ENCODE measurements at places on chromosomes 7 and 10. TPM values are rescaled to one million over a fixed set of nuclear protein-coding genes. Genes with fewer than 3 reads are reported as not detected.
A peak's percentile ranks its signal among the peaks of the same experiment; 100 is the strongest.

GRCh38 chr10:123021517-123021916 lies 12.7 kb downstream of the ACADSB start:
- DNase-seq: no peak

- no peak for DNase-seq
These were observed 347.7 kb downstream of the FRMD4A start for GRCh38 chr10:13983035-13983434.

GRCh38 chr7:80189638-80190037 lies 55.0 kb downstream of the GNAI1 start:
- DNase-seq: no peak

DNA sequence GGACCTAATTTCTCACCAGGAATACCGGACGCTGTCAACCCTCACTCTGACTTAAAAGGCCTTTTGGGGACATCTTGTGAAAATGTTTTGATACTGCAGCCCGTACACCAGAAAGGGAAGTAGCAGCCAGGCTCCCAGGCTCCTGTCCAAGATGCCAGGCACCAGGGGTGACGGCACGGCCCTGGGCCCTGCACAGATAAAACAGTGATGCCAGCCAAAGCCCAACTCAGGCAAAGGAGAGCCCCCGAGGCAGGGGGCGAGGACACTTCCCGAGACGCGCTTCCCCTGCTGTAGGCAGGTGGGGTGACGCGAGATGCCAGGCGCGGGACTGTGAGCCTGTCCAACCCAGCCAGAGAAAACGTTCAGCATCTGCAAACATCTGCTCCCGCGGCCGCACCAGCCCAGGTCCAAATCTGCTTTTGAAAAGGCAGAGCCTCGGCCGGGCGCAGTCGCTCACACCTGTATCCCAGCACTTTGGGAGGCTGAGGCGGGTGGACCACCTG lies 15.7 kb downstream of the ZFAND2A start:
- peak; percentile 18 for DNase-seq

- no peak for DNase-seq
These were observed 51.2 kb upstream of the CARD11 start for GRCh38 chr7:3094701-3095445.

GRCh38 chr10:121556918-121557573 lies 41.2 kb downstream of the FGFR2 start:
- DNase-seq: no peak

GRCh38 chr10:23280419-23281043 lies 64.1 kb downstream of the C10orf67 start:
- no peak for DNase-seq

DNA sequence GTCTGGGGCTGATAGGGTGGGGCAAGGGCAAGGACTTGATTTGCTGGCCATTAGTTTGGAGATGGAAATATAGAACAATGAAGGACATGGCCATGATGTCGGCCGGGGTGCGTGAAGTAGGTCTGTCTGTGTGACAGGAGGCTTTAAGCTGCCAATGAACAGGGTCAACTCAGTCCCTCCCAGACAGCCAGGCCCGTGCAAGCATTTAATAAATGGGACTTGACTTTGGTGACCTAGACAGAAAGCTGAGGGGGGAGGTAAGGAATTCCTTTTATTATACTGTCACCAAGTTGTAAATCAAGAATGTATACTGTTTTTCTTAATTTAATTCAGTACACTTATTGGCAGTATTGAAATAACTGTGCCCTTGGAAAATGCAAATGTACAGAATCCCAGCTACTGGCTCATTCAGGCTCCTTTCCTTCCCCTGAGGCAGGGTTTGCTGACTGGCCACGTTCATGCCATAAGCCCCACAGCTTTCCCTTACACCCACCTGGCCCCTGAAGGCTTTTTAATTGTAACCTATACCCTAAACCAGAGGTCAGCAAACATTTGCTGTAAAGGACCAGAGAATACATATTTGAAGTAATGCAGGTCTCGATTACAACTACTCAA lies 87.2 kb downstream of the WIPF3 start:
- no peak for DNase-seq

GRCh38 chr10:61632057-61632670 lies 30.6 kb upstream of the CABCOCO1 start:
- DNase-seq: no peak

DNA sequence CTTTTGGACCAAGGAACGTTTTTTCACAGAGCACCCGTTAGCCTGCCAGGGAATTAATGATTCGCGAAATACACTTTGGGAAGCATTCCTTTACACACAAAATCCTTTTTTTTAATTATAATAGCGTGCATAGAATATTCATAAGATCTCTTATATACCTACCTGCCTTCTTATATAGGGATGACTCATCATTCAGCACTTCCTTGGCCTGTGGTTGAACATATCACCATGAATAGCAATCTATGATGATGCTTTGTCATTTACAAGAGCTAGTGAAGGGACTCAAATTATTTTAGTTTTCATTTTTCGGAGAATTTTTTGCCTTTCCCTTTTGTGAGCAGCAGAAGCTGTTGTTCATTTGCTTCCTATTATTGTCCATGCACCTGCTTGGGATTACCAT lies 97.0 kb downstream of the CDH23 start:
- DNase-seq: no peak

- DNase-seq: no peak
These were observed 68.1 kb upstream of the RNF148 start for GRCh38 chr7:122770686-122771335.

- DNase-seq: no peak
These were observed 29.7 kb upstream of the GPAM start for GRCh38 chr10:112213098-112213823.

DNA sequence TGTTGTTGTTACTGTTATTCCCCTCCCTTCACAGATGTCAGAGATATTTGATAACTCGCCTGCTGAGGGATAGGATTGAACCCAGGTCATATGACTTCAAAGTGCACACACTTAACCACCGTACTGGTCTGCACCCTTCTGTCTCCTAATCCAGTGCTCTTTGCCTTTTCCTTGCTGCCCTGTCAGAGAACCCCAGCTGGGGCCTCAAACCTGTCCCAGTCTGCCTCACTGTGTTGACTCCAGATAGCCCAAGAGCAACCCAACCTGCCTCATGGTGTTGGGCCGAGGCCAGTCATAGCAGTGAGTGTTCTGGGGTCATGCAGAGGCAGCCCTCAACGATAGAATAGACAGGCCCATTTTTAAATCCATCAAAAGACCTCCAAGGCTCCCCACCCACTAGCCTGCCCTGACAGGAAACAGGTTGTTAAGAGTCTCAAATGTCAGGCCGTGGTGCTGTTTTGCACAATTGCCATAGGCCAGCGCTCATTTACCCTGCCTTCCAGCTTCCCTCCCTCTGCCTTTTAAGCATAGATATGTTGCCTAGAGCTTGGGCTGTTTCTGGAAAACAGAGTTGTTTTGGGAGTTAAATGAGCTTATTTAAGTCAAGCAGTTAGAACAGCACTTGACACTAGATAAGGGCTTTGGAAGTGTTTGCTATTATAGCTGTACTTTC lies 37.0 kb upstream of the PDCD4 start:
- no peak for DNase-seq

GRCh38 chr10:97136756-97137155 lies 49.0 kb downstream of the SLIT1 start:
- DNase-seq: no peak

GRCh38 chr7:66957595-66958290 lies 36.7 kb downstream of the TMEM248 start:
- no peak for DNase-seq

DNA sequence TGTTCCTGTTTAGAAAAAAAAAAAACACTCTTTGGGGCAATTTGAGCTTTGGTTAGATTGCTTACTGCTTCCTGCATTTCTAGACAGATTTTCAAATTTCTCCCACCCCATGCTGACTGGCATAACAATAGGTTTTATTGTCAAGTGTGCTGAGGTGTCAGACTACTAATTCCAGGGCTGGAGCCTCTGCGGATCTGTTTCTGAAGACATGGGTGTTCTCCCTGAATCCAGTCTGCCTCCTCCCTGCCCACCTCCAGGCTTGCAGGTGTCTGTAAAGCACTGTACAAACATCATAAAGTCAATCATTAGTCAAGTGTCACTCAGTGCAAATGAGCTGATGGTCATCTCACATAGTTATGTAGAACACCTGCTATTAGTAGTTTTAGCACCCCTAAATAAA lies 292.4 kb downstream of the GATA3 start:
- DNase-seq: no peak

DNA sequence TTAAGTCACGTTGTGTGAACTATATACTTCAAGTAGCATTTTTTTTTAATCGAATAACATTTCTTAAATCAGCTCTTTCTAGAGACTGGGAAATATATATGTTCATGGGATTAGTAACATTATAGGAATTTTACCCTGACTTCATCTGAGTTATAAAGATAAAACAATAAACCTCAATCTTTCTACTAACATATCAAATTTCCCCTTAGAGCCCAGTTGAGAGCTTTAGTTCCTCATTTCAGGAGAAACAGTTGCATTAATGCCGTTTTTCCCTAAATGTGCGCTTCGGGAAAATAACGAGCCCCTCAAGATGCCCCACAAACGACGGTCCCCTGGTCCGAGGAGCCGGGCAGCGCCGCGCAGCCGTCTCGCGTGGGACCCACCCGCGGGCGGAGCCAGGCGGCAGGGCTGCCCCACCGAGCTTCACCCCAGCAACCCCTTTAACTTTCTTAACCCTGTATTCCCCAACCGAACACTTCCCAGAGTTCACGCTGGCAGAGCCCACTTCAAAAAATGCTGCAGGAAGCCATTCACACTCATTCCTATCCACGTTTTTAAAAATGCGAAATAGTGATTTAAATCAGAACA lies 152.5 kb upstream of the YAE1 start:
- no peak for DNase-seq

GRCh38 chr10:25174461-25175230 lies at the start of gene GPR158:
Gene GPR158, plus strand, starts transcription at chr10:25175001. Its CDS starts 420 bp downstream, at chr10:25175421.
- DNase-seq: peak; percentile 87

DNA sequence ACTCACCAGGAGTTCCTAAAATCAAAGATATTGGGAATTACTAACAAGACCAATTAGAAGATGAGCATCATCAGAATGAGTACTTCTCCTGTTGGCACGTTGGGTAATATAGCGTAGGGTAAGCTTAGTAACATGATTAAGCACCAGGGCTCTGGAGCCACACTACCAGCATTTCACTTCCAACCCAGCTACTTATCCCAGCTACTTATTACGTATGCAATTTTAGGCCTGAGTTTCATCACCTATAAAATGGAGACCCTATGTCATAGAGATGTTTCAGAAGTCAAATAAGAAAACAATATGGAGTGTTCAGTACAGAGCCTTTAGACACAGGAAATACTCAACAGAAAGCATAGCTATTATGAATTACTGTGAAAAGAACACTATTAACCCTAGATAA lies 19.0 kb downstream of the GDI2 start:
- no peak for DNase-seq

GRCh38 chr10:72694476-72695369 lies 2.8 kb downstream of the MCU start:
- no peak for DNase-seq

GRCh38 chr7:124246262-124246863 lies 213.5 kb upstream of the TMEM229A start:
- no peak for DNase-seq

DNA sequence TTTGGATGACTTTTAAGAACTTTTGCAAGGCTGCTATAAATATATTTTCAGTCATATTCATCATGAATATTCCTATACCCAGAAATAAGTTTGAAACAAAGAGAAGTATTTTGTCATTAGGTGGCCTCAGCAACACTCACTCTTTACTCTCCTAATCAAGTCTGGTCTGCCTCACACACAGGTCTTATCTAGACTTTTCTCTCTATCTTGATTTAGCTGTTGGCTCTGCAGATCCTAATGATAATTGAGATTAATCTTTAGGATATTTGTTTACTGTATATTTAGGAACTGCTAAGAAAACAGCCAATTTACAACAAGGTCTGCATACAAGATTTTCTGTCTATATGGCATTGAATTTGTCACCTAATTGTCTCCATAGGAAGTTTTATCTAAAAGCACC lies 297.6 kb downstream of the PTEN start:
- no peak for DNase-seq

DNA sequence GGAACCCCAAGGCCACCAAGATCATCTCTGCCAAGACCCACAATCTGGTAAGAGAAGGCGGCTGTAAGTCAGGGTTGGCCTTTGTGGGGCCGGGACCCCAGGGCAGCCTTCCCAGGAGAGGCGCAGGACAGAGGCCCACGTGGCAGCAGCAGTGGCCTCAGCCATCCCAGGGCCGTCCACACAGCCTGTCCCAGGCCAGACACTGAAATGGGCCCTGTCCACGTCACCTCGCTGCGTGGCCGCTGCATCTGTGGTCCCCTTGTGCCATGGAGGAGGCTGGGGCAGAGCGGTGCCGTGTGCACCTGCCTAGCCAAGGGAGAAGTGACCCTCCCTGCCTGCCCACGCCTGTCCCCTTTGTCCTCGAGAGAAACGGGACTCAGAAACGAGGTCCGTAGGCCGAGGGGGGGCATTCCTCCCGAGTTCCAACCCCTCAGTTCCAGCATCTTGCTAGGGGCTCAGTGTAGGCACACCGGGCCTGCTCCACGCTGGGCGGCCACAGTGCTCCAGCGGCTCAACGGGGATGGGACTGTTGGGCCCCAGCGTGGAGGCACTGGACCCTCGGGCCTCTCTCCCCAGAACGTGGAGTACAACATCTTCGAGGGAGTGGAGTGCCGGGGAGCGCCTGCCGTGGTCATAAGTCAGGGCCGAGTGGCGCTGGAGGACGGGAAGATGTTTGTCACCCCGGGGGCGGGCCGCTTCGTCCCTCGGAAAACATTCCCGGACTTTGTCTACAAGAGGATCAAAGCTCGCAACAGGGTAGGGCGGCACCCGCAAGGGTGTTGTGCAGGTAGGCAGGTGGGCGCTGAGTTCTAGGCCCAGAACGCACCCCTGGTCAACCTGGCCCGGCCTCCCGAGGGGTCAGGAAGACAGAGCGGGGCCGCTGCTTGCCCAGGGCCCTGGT lies 15.6 kb downstream of the DPYSL4 start:
- no peak for DNase-seq

DNA sequence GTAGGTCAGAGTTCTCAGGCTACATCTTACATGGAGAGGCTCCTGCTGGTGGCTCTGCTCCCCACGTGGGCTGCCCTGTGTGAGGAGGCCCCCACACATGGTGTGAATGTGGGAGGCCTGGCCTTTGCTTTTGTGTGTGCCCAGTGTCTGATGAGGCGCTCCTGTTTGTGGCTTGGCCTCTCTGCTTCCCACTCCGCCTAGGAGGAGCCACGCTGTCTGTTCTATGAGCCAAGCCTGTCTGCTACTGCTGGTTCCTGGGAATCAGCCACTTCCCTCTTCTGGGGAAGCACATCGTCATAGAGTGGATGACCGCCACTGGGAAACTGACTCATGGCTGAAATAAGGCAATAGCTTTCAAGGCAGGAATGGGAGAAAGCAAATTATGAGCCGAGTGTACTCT lies 87.1 kb downstream of the CYP26A1 start:
- DNase-seq: peak; percentile 93

PLEKHS1 gene
- not detected for total RNA-seq

OPALIN gene
- total RNA-seq: not detected

R3HCC1L gene
- 7.1 TPM for total RNA-seq

TRPV5 gene
- total RNA-seq: not detected

BAG3 gene
- total RNA-seq: 26.9 TPM

CALML3 gene
- not detected for total RNA-seq

SPDYE2 gene
- not detected for total RNA-seq

SDK1 gene
- not detected for total RNA-seq

KIAA1217 gene
- 1.7 TPM for total RNA-seq

COX19 gene
- total RNA-seq: 4.4 TPM

C10orf90 gene
- not detected for total RNA-seq

CYP2W1 gene
- total RNA-seq: not detected

ADAM22 gene
- total RNA-seq: not detected

KLLN gene
- not detected for total RNA-seq
